ENCODE measurements at places on chromosomes 5 and 9.

DNA sequence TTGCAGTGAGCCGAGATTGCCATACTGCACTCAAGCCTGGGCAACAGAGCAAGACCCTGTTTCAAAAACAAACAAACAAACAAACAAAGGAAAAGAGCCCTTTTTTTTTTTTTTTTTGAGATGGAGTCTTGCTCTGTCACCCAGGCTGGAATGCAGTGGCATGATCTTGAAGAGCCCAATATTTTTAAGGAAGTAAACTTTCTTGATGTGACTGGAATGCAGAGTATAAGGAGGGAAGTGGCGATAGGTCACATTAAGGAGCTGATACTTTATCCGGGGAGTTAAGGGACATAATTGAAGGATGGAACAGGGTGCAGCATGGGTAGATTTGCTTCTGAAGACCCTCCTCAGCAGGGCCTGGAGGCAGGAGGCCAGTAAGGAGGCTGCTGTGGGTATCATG, 13.0 kb downstream of the NAIF1 start:
- DNase-seq, result no peak

DNA sequence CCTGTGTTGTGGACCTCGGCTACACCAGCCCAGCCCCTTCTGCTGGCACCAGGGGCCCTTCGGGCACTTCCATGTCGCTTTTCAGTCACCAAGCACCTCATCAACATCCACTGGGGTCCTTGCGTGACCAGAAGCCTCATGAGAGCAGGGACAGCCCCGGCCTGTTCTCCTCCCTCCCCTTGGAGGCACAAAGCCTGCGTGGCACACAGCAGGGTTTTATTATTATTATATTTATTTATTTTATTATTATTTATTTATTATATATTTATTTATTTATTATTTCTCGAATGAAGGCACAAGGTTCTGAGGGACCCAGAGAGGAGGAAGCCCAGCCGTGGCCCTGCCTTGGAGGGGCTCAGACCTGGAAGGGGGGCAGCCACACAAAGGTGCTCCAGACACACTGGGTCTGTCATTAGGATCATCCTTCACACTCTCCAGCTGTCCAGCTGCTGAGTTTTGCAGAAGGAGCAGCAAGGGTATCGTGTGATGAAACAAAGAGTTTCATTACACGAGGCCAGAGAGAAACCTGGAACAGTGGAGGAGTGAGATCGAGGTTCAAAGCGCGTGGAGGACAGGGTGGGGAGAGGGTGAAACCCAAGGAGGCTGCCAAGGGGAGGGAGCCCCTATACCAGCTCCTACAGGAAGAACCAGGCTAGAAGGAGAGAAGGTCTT, 5.2 kb downstream of the VAV2 start:
- no peak for DNase-seq

GRCh38 chr9:111597852-111598732, 1.4 kb downstream of the PTGR1 start:
- DNase-seq, result peak; percentile 54

GRCh38 chr5:96743065-96743768, 64.5 kb downstream of the ERAP1 start:
- DNase-seq, result no peak

Measured in right lung (tissue), 10 donors.